ENCODE measurements at places on chromosomes 1 and 21.
A peak's percentile ranks its signal among the peaks of the same experiment; 100 is the strongest.

DNA sequence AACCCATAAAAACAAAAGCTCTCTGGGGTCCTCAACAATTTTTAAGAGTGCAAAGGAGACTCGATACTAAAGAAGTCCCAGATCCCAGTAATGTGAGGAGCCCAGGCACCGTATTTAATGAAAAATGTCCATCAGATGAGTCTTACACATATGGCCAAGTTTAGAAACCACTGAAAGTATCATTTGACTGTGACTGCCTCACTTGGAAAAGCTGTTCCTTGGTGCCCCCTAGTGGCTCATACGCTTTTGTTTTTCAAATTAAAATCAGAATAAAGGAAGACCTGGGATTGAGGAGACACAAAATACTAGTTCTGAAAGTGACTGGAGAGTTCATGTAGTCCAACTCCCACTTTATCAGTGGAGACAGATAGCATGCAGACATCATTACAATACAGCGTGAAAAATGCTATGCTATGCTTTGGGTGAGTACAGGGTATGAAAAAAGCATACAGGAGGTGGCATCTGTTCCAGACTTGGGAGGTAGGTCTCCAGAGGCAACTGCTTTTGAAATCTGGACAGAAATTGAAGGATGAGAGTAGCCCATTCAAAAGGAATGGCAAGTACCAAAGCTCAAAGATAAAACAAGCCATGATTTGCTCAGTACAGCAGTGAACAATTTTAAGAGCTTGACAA is 33.8 kb downstream of the GDAP2 start:
- peak; percentile 57 for DNase-seq

- DNase-seq = no peak
These were observed 36.7 kb downstream of the ADAM30 start for GRCh38 chr1:119859647-119860046.

GRCh38 chr1:30569384-30569783 is 154.0 kb downstream of the MATN1 start:
- DNase-seq = no peak

GRCh38 chr1:88691540-88691939 is 7.5 kb downstream of the PKN2 start:
- DNase-seq = no peak

GRCh38 chr1:204565617-204566582 is 49.7 kb downstream of the MDM4 start:
- peak; percentile 59 for DNase-seq

- DNase-seq = no peak
These were observed 124.7 kb downstream of the SYF2 start for GRCh38 chr1:25107643-25108010.

- DNase-seq = no peak
These were observed 777.8 kb upstream of the BRINP3 start for GRCh38 chr1:191255354-191256054.

GRCh38 chr1:230958370-230958769 is 20.3 kb downstream of the TTC13 start:
- no peak for DNase-seq

DNA sequence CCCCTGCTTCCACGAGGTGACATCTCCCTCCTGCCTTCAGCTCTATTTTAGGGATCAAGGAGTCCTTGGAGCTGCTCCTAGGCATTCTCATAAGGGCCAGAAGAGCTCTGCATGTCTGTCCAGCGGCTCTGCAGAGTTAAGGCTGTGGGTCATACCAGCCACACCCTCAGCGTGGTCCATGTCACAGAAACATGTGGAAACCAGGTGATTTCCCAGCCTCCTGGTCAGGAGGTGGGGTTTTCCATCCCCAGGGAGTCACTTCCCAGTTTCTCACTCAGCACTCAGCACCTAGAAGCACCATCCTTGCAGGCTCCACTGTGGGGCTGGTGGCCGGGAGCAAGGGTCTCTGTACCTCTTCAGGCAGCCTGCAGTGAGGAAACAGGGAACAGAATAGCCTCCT is 1.4 kb upstream of the TNFRSF1B start:
- DNase-seq = no peak

- DNase-seq = no peak
These were observed 118.7 kb downstream of the KCNK2 start for GRCh38 chr1:215201283-215201682.

DNA sequence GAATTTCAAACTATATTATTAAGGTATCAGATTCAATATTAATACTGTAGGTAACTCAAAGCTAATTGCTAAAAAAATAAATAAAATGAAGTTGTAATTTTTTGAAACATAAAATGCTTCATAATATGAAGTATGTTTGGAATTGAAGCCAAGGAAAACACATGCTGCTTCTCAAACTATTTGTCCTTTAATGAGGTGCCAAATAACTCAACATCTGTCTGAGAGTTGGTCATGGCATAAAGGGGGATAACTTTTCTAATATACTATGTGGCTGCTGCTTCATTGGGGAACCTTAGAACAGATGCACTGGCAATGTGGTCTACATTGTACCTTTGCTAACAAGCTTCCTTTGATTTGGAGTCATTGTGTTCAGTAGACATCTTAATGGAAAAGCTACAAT is 96.7 kb downstream of the PDE4B start:
- DNase-seq = no peak

GRCh38 chr21:34576041-34576511 is 38.8 kb downstream of the RCAN1 start:
- no peak for DNase-seq

GRCh38 chr1:166489356-166489669 is 322.5 kb upstream of the FAM78B start:
- no peak for DNase-seq

DNA sequence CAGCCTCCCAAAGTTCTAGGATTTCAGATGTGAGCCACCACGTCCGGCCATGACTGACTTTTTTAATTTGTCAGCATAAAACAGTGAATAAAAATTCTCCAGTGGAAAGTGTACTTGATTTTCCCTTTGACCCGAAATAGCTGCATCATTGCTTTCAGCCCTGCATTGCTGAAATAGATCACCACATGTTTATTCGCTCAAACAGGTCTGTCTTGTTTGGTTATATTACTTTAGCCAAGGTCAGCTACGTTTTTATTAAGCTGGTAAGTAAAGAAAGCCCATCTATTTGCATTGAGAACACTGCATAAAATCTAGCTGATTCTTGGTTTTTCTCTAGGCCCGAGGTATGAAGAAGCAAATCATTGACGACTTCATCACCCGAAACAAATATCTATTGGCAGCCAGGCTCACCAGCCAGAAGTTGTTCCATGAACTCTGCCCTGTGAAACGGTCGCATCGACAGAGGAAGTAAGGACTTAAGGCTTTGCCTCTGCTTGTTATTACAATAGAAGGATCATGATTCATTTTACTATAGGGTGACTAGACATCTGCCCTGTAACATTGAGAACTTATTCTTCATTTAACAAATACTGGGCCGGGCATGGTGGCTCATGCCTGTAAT is 25.6 kb downstream of the AGMAT start:
- DNase-seq = no peak

DNA sequence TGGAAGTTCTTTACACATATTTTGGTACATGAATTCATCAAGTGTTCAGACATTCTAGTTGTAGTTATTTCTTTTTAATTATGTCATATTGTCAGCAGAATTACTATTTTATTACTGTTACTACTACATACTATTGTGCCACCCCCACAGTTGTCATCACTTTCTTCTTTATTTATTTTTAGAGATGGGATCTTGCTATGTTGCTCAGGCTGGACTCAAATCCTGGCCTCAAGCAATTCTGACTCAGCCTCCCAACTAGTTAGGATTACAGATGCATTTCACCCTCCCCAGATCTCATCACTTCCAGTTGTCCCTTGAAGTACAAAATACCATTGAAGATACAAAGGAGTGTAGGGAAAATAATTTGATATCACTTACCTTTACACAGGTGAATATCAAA is 258.0 kb downstream of the KCTD3 start:
- no peak for DNase-seq

GRCh38 chr1:84379138-84379916 is 19.0 kb upstream of the DNASE2B start:
- no peak for DNase-seq

DNA sequence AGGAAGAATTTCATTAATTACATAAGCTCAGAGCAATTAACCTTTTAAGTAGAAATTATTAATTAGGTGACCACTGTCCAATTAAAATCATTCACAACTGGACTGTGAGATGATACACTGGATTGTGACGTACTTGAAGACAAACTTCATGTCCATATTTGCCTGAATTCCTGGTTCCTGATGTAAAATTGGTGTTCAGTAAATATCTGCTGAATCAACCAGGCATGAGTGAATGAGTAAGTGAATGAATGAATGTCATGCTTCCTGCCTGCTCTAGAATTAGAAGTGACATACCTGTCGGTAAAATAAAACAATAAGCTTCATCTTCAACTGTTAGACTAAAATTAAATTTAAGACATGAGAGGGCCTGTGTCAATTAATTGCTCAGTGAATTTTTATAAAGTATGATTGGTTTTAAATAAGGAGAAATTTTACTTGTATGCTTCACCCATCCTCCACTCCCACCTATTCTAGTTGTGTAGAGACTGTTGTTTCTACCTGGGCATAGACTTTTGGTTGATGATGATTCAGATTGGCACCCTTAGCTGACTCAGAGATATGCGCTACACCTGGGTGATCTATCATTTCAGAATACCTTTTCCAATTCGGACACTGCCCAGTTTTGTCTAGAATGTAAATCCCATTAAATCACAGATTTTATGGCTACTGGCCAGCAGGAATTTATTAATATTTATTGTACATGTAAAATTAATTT is 56.9 kb upstream of the PTGS2 start:
- no peak for DNase-seq

DNA sequence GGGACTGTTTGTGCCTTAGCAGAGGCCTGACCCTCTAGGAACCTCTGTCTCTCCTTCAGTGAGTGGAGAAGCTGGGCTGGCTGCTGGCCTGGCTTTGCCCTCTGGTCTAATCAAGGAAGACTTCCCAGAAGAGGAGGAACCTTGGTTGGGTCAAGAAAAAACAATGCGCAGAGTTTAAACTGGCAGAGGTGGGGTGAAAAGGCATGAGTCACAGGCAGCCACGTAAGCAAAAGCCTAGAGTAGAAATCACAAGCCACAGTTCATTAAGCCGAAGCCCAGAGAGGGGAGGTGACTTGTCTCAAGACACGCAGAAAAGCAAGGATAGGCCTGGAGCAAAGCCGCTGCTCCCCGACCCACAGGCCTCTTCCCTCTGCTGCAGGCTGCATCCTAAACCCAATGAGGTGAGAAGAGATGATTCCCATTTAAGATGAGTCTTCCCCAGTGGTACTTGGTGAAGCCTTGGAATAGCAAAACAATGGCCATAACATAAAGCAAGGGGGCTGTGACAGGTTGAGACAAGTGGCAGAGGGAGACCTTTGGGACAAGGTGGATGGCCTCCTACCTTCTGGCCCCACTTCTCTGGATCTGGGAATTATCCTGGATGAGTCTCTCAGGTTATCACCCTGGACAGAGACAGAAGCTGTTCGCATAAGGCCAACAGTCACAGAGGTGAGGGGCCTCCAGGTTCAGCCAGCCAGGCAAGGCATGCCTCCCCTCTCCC is 7.7 kb downstream of the PDZK1IP1 start:
- DNase-seq = no peak

DNA sequence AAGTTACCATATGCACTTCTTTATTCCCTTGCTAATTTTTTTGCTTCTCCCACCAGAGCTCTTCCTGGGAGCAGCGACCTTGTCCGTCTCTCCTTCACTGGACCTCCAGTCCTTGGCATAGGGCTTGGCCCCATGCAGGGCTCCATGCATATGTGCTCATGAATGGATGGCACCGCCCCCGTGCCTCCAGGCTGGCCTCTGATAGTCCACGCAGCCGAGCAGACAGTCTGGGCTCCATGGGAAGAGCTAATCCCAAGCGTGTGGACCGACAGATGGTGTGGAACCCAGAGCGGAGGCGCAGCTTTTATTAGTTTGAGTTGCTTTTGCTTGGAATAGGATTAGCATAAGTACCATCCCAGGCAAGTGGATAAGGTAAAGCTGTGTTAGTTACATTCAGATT is 41.8 kb downstream of the CDCP2 start:
- DNase-seq = no peak

DNA sequence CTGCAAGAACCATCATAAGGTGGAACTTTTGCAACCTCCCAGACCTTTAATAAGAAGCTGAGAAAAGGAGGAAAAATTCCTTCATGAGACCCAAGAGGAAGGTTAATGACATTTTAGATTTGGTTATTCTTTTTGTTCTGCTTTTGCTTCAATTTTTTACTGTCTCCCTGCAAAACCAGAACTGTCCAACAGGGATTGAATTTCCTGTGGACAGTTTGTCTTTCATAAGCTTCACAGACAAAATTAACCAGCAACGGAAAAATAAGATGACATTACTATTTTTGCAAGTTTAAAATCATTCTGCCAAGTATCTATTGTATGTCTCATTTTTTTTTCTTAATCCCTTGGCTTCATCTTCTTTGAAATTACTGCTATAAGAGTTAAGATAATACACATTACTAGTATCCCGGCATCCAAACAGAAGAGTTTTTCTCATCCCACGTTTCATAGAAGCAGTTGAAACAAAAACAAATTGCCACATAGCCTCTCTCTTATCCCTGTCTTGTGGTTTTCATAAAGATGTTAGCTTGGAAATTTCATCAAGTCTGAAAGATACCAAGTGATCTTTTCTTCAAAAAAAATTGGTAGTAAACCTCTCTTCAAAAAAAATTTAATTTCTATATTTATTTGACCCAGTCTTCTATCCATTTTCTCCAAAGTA is 465.3 kb upstream of the PTBP2 start:
- no peak for DNase-seq

GRCh38 chr1:198281911-198282310 is 125.1 kb downstream of the NEK7 start:
- DNase-seq = no peak

- no peak for DNase-seq
These were observed 433.1 kb upstream of the KAZN start for GRCh38 chr1:14165371-14165801.

- no peak for DNase-seq
These were observed 20.0 kb upstream of the ALDH4A1 start for GRCh38 chr1:18922319-18922726.

GRCh38 chr1:102715150-102715549 is 393.2 kb downstream of the COL11A1 start:
- no peak for DNase-seq

GRCh38 chr1:232226197-232226712 is 403.7 kb downstream of the SIPA1L2 start:
- no peak for DNase-seq

GRCh38 chr1:235454021-235454420 is 50.2 kb downstream of the B3GALNT2 start:
- DNase-seq = no peak

DNA sequence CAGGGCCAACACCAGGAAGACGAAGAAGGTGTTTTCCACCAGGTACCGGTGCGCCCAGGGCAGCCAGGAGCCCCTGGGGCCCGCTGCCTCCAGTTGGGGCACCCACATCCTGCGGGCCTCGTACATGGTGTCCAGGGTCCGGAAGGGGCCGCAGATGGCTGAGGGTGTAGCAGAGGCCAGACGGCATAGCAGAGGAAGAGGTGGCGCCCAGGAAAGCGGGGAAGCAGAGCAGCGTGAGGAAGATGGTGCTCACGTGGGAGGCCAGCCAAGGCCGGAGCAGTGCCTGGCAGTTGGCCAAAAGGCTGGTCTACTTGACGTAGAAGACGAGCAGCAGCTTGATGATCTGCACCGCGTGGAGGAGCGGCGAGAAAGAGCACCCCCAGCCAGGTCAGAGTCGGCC is 40.4 kb downstream of the ZNF691 start:
- no peak for DNase-seq

- DNase-seq = no peak
These were observed 16.9 kb downstream of the MTARC1 start for GRCh38 chr1:220803401-220804201.
